ENCODE measurements at places on chromosomes 1 and 21.
A peak's percentile ranks its signal among the peaks of the same experiment; 100 is the strongest.

- DNase-seq: no peak
Observed at GRCh38 chr1:20210736-20211460, 24.6 kb upstream of the PLA2G2C start.

- no peak for DNase-seq
Observed at GRCh38 chr1:12001996-12002493, 17.3 kb upstream of the MIIP start.

- peak; percentile 56 for DNase-seq
Observed at GRCh38 chr1:70220517-70221237, 503 bp upstream of the SRSF11 start.

DNA sequence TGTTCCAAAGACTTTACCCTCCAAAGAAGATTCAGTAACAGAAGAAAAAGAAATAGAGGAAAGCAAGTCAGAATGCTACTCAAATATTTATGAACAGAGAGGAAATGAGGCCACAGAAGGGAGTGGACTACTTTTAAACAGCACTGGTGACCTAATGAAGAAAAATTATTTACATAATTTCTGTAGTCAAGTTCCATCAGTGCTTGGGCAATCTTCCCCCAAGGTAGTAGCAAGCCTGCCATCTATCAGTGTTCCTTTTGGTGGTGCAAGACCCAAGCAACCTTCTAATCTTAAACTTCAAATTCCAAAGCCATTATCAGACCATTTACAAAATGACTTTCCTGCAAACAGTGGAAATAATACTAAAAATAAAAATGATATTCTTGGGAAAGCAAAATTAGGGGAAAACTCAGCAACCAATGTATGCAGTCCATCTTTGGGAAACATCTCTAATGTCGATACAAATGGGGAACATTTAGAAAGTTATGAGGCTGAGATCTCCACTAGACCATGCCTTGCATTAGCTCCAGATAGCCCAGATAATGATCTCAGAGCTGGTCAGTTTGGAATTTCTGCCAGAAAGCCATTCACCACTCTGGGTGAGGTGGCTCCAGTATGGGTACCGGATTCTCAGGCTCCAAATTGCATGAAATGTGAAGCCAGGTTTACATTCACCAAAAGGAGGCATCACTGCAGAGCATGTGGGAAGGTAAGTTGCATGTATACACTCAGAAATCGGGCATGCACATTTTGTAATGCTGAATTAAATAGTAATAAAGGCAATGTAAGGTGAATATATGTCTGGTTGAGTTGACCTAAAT lies 97.2 kb downstream of the ZFYVE9 start:
- DNase-seq: no peak

GRCh38 chr1:28756846-28757245 lies 20.1 kb downstream of the YTHDF2 start:
- DNase-seq: no peak

- DNase-seq: no peak
Observed at GRCh38 chr1:207234690-207235089, 86.8 kb upstream of the CD55 start.

GRCh38 chr1:200134116-200134515 lies 106.6 kb downstream of the NR5A2 start:
- no peak for DNase-seq

DNA sequence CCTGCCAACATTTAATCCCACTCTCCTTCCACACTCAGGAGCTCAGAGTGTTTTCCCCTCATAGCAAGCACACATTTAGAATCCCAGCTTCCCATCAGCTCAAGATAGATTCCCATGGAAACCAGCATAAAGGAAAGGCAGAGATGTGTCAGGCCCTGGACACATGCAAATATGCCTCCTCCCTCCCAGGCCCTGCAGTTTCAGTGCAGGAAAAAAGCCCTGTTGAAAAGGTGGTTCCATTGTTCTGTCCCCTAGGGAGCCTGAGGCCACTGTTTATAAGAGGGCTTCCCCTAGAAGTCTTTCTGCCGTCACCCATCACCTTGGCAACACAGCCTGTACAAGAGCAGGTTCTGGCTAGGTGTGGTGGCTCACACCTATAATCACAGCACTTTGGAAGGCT lies 3.6 kb downstream of the CACNA1S start:
- peak; percentile 40 for DNase-seq

DNA sequence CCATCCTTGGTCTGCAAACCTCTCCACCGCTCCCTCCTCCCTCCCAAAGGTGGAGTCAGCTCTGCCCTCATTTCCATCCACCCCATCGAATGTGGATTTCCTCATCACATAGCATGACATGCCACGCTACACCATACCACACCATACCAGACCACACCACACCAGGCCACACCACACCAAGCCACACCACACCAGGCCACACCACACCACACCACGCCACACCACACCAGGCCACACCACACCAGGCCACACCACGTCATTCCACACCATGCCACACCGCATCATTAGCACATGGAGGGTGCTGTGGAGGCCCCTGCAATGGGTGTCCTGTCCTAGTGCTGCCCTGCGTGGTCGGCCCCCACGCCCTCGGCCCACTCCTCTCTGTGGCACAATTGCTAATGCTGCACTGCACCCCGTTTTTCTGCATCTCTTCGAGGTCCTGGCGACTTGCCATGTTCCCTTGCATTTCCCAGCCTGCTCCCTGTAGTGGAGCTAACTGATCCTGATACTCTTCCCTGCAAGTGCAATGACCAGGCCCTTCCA lies 11.3 kb downstream of the DFFB start:
- no peak for DNase-seq

DNA sequence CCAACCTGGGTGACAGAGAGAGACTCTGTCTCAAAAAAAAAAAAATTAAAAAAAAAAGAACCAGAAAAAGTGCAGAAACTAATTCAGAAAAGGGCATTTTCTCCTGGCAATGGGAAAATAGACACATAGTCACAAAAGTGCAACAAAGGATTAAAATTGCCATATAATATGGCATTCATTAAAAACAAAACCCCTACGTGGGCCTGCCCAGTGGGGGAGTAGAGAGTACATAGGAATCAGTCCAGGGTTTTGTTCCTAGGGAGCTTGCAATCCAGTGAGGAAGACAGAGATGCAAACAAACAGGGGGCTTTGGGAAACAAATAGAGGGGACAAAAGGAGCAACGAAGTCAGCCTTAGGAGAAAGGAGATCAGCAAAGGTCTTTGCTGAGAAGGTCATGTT lies 4.5 kb upstream of the TRABD2B start:
- DNase-seq: no peak

GRCh38 chr1:67150931-67151330 lies 15.3 kb upstream of the IL23R start:
- no peak for DNase-seq

DNA sequence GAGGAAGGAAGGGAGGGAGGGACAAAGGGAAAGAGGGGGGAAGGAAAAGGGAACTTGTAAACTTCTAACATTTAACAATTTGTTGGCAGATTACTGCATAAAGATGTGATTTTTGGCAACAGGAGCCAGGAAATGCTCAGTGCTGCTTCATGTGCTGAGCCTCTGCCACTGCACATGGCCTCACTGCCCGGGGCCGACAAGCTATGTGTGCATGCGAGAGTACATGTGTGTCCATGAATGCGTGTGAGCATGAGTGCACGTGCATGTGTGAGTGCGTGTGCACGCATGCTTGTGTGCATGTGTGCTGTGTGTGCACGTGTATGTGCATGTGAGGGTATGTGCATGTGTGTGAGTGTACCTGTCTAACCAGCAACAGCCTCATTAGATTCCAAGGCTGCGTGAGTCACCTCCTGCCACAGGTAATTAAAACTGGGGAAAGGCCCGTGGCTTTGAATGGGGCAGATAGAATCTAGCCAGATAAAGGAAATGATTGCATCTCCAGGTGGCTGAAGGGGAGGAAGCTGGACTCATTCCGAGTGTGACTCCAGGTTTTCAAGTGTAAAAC lies 41.4 kb upstream of the TSPEAR start:
- DNase-seq: no peak

GRCh38 chr1:218249338-218250140 lies 35.6 kb upstream of the RRP15 start:
- DNase-seq: peak; percentile 74

DNA sequence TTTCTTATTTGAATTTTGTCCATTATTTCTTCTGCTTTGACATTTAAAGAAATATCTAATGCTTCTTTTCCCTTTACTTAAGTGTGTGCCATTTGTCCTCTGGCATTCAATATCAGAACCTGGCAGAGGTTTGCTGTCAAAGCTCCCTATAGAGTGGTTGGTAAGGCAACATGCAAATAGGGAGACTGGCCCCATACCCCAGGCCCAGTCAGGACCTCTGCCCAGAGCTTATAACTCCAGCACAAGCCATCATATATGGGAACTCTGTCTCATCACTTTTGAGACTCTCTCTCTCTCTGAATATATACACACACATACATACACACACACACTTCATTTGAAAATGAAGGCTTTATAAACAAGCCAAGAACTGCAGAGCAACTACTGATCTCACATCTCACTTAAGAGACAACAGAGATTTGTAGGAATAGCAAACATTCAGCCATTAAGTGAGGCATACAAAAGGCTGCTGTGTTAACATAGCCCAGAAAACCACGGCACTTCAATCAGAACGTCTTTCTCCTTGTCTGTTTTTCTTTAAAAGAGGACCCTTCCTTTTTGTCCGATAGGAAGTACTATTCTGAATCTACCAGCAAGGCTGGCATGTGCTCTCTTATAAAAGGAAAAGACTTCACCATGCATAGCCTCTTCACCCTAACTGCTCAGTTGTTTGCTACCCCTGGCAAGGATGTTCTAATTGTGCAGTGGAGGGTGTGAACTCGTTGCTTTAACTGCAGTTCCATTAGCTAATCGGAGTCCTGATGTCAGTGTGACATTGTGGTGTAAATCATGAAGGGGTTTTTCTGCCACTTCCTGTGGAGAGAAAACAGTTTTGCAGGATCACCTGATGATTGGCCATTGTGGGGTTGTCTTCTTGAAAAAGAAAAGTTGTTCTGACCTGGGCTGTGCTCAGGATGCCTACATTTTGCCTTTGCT lies 101.7 kb downstream of the NR5A2 start:
- DNase-seq: no peak

DNA sequence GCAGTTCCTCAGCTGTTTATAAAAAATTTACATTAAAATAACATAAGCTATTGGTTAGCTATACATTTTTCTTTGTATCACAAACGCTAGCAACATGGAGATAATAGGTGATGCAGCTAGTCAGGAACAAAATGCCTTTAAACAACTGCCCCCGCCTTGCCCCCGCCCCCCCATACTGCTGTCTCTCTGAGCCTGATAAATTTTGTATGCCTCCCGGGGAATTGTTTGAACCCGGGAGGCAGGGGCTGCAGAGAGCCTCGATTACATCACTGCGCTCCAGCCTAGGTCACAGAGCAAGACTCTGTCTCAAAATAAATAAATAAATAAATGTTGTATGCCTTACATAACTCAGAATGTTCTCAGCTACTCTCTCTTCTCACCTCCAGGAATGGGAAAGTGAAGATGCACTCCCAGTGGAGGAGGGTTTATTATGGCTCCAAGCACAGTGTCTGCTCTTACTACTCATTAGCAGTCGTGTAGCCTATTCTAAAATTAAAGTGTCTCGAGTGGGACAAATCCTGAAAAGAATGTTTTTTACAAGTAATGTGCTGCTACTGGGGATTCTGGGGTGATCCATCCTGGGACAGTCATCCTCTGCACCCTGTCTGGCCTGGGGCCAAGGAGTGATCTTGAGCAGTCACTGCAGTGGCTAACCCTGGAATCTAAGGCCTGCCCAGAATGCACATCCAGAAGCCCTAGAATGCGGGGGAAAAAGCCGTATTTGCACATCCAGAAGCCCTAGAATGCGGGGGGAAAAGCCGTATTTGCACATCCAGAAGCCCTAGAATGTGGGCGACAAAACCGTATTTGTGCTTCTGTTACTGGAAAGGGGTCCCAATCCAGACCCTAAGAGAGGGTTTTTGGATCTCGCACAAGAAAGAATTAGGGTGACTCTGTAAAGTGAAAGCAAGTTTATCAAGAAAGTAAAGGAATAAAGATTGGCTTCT lies 39.4 kb upstream of the ZNF496 start:
- no peak for DNase-seq

GRCh38 chr1:220878191-220879075 lies 810 bp upstream of the HLX start:
- no peak for DNase-seq

- DNase-seq: no peak
Observed at GRCh38 chr1:233057836-233058235, 107.4 kb downstream of the NTPCR start.

- no peak for DNase-seq
Observed at GRCh38 chr1:56360021-56360420, 219.3 kb downstream of the PLPP3 start.

DNA sequence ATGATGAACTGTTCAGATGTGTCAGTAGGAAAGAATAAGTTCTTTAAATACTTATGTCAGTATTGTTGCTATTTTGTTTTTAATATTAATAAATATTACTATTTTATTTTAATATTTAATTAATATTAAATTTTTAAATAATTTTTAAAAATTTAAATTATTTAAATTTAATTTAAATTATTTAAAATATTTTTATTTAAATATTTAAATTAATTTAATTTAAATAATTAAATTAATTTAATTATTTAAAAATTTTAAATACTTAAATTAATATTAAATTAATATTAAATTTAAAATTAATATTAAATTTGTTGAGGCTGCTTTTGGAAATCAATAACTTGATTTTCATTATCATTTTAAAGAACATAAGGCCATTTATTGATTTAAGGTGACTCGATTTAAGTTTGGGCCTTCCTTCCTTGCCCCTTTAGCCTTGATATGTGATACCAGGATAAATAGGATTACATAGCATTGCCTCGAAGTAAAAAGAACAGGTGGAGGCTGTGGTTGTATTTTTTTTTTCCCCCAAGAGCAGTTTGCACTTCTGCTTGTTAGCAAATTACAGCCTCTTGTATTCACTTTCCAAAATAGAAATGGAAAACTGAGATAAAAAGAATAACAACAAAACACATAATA lies 915.2 kb downstream of the TTLL7 start:
- DNase-seq: peak; percentile 66

DNA sequence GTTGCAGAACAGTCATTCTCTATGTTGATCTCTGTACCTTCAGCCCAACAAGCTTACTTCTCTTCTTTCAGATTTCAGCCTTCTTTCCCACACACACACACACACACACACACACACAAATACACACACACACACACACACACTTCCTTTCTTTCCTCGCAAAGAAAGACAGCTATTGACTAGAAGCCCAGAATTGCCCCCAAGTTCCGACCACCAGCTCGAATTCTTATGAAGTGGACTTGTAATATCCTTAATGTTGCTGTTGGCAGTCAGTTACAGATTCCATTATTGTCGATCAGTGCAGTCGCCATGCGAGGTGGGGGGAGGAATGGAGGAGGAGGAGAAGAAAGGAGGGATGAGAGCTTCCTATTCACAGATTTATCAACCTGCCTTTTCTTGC lies 125.5 kb downstream of the CLEC20A start:
- DNase-seq: no peak

- DNase-seq: no peak
Observed at GRCh38 chr1:166814611-166815010, 24.7 kb upstream of the POGK start.
